ENCODE measurements at places on chromosomes 2 and 18.

- DNase-seq = no peak
These were observed 211.6 kb downstream of the PTH2R start for GRCh38 chr2:208618220-208618619.

- DNase-seq = no peak
These were observed 2.6 kb upstream of the GAREM1 start for GRCh38 chr18:32473325-32473724.

GRCh38 chr18:50053111-50053510 is 141.8 kb downstream of the MYO5B start:
- DNase-seq = no peak

DNA sequence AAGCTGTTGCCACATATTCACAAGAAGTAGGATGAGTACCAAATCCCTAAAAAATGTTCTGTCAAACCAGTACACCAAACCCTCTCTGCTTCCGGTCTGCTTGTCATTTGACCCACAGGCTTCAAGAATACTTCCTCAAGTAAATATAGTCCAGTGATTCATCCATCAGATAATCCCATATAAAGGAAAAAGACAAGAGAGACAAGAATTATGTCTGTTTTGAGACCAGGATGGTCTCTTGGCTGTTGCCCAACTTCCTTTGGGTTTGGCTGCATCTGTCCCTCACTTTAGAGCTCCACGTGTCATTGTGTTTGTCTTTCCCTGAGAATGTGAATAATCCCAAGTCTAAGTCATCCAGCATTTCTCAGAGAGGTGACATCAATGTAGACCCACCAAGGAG is 91.5 kb upstream of the NRP2 start:
- no peak for DNase-seq

DNA sequence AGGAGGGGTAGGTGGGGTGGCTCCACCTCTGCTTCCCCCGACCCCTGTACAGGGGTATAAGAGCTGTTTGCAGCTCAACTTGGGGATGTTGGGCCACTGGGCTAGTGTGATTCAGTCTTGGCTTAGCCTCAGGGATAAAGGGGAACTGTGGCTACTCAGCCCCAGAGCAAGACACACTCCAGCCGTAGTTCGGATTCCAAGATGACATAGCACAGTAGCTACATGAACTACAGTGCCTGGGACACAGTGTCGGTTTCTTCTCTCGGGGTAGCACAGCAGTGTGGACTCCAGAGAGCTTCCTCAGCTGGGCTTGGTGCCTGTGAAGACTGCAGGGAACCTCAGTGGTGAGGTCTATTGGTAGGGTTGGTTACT is 21.1 kb downstream of the CARF start:
- no peak for DNase-seq

DNA sequence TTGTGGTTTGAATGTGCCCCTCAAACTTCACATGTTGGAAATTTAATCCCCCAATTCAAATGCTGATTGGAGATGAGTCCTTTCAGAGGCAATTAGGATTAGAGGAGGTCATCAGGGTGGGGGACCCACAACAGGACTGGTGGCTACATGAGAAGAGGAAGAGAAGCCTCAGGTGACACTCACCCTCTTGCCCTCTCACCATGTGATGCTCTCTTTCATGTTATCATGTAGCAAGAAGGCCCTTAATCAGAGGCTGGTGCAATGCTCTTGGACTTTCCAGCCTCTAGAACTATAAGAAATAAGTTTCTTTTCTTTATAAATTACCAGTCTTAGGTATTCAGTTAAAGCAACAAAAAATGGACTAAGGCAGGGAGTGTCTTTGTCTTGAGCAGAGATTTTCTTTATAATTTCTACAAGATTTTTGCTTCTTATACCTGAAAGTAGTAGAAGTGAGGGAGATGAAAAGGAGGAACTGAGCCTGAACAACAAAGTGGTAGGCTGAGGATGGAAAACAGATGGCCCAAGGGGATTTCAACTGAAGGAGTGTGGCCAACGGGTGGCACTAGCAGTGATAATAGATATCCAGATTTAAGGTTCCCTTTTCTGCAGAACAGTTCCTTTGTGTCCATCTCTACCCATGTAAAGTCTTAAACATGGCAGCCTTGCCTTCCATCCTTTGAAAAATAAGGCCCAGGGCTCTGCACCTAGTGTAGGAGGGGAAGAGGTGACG is 49.2 kb upstream of the TGIF1 start:
- no peak for DNase-seq
